ENCODE measurements at places on chromosomes 7 and 10. TPM values are rescaled to one million over a fixed set of nuclear protein-coding genes. Genes with fewer than 3 reads are reported as not detected.

The SPDYE18 gene
- total RNA-seq, result 0.60 TPM

The OR2A25 gene
- not detected for total RNA-seq

The PDGFA gene
- total RNA-seq, result 20.2 TPM

The GALNT11 gene
- total RNA-seq, result 25.3 TPM

The TMEM225B gene
- total RNA-seq, result 1.4 TPM

The PAX4 gene
- total RNA-seq, result not detected

The BTBD16 gene
- total RNA-seq, result not detected

The FEZF1 gene
- not detected for total RNA-seq

The PAPOLB gene
- total RNA-seq, result not detected

The SLC39A12 gene
- not detected for total RNA-seq

The GCK gene
- total RNA-seq, result not detected

The CYP3A4 gene
- not detected for total RNA-seq

The EPDR1 gene
- 0.29 TPM for total RNA-seq

The FAM149B1 gene
- 12.5 TPM for total RNA-seq

The PRSS2 gene
- total RNA-seq, result not detected

The LSM5 gene
- 24.8 TPM for total RNA-seq
